ENCODE measurements at places on chromosomes 1 and 21. TPM values are rescaled to one million over a fixed set of nuclear protein-coding genes. Genes with fewer than 3 reads are reported as not detected.

The S100A5 gene
- total RNA-seq = 1.2 TPM

The CD101 gene
- 10.3 TPM for total RNA-seq

The CLDN19 gene
- total RNA-seq = not detected

The GNAT2 gene
- 0.39 TPM for total RNA-seq

The PALMD gene
- not detected for total RNA-seq

The COL6A1 gene
- total RNA-seq = 10.2 TPM

The COL18A1 gene
- total RNA-seq = 13.9 TPM

The CYP4Z1 gene
- not detected for total RNA-seq

The SAMD13 gene
- total RNA-seq = 0.69 TPM

The MAP3K6 gene
- 14.2 TPM for total RNA-seq

DNA sequence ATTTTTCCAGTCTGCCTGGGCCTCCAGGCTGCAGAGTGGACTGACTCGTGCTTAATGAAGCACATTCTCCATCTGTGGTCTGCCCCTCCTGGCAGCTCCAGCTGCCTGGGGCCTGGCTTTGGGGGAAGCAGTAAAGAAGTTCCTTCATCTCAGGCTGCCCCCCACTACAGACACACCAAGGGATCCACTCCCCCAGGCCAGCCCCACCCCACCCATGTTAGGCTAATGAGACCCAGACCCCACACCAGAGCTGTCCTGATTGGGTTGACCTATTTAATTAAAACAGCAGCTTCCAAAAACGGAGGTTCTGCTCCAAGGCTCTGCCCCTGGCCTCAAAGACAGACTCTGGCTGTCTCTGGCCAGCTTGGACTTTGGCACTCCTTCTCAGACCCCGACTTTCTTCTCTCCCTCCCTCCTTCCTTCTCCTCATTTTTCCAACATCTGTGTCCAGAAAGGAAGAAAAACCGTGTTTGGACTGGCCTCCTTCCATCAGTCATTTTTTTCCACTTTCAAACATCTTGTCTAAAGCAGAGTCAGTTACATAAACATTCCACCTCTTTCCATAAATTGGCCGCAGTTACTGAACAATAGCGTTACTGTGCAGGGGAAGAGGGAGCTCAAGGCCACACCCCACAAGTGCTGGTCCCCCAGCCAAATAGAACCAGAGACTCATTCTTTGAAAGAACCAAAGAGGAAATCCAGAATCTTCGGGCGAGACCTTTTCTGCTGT lies 29.7 kb downstream of the SERTAD4 start:
- no peak for DNase-seq

DNA sequence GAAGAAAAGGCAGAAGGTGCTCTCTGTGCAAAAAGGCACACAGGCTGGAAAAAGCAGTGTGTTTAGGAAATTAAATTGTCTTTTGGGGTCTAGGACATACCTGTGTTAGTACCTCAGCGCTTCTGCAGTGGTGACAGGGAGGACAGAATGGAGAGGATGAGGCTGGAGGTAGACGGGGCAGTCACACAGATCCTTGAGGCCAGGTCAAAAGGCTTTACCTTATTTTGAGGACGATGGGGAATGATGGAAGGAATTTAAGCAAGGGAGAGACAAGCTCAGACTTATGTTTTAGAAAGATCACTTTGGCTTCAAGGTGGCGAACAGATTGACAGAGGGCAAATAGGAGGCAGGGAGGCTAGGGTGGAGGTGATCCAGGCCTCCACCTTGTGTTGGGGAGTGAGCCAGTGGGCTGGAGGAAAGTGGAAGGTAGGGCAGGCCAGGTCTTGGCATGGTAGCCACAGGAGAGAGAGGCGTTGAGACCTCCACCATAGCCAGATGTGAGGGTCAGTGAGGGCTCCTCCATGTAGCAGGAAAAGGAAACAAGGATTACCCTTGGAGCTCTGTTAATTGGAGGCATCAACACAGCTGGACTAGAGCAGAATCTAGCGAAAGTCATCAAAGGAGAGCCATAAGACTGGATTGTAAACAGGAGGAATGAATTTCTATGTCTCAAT lies 4.2 kb downstream of the CYP4B1 start:
- DNase-seq = no peak

DNA sequence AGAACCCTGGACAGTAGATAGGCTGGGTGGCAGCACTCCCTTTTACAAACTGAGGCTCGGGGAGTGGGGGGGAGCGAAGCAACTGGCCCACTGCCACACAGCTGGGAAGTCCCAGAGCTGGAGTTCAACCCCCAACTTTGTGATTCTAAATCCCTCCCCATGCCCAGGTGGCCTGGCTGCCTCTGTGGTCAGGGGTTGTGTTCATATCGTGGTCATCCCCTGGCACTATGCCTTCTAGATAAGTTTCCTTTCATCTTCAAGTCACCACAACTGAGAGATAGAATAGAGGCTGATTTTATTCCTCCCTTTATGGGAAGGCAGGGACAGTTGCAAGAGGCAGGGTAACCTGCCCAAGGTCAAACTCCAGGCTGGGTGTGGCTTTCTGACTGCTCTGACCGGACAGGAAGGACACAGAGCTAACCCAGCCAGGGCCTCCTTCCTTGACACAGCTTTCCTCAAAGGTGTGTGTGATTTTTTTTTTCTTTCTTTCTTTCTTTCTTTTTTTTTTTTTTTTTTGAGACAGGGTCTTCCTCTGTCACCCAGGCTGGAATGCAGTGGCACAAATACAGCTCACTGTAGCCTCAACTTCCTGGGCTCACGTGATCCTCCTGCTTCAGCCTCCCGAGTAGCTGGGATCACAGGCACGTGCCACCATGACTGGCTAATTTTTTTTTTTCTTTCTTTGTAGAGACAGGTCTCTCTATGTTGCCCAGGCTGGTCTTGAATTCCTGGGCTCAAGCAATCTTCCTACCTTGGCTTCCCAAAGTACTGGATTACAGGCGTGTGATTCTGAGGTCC lies 18.4 kb upstream of the TNFRSF1B start:
- no peak for DNase-seq

GRCh38 chr1:243806310-243806709 lies 43.7 kb downstream of the AKT3 start:
- DNase-seq = no peak

- DNase-seq = no peak
Measured at GRCh38 chr1:181148636-181149035, 60.1 kb downstream of the IER5 start.

GRCh38 chr1:234619794-234620247 lies 9.8 kb upstream of the IRF2BP2 start:
- no peak for DNase-seq

DNA sequence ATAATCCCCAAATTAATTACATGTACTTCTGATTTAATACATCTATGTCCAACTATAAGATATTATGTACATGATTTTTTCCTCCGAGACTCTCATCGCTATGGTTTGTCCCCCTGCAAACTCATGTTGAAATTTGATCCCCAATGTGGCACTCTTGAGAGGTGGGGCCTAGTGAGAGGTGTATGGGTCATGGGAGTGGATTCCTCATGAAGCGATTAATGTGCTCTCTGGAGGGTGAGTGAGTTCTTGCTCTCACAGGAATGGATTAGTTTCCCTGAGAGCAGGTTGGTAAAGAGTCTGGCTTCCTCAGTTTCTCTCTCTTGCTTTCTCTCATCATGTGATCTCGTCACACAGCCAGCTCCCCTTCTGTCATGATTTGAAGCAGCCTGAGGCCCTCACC lies 16.1 kb downstream of the HSF2BP start:
- no peak for DNase-seq

- DNase-seq = no peak
Measured at GRCh38 chr1:107362468-107363140, 221.8 kb downstream of the NTNG1 start.

- DNase-seq = no peak
Measured at GRCh38 chr1:183590244-183591191, at the start of gene NCF2. TSS of gene NCF2 (minus strand) at chr1:183590459. CDS start at chr1:183590329, 130 bp downstream.

DNA sequence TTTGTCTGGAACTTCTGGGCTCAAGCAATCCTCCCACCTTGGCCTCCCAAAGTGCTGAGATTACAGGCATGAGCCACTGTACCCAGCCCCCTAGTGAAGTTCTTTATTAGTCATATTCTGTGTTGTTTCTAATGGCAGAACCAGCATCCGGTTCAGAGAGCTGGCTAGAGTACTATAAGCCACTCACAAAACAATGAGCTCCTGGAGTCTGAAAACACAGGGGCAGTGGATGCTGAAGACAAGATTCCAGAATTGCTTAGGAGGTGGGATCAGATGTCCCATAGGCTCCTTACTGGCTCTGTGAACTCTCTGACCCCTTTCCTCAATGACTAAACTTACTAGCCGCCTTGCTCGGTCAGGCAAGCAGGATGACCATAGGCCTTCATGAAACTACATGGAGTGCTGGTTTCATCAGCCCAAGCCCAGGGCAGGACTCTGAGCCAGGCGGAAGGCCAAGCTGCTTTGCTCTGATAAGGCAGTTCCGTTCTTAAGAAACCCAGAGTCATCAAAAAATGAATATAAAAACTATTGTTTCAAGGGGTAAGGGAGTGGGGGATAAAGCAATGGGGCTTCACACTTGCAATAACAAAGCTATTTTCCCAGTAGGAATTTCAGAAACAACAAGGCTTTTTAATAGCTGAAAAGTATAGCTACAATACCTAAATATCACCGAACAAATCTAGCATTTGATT lies 8.1 kb downstream of the MTHFR start:
- DNase-seq = no peak

DNA sequence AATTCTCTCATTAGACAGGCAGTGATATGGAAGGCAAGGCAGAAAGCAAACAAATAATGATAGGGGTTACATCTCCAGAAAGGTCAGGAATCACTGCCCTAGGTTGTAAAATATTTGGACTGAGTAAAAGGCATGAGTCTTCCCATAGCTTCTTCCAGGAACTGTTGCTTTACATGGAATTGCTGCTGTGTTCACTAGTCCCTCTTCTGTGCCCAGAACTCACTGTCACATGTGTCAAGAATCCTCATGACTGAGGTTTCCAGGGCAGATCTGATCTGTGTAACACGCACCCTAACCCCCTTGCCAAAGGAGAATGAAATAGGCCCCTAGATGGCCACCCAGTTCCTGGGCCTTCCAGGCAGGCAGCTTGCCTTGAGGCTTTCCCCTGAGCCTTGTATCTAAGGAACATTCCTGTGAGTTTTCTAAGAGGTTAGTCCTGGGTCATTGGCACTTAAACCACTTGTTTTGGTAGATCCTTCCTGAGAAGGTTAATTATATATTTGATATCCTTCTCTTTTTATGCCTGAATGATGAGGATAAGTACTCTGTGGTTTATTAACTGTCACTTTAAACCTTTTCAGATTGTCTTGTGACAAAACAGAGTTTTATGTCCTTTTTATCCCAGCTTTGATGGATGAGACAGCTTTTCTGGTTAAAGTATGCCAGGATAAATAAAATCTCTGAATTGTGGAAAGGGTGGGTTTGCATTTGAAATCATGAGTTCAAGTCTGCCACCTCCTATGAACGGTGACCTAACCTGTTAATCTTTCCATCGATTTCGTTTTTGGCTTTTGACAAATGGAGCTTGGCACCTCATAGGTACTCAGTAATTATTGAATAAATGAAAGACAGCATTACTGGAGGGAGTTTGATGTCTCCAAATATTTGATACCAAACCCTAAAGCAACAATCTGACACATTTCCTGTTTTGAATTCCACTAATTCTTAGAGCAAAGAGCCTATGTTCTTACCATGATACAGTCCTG lies 163.3 kb downstream of the DHRS3 start:
- no peak for DNase-seq

GRCh38 chr1:32748926-32749325 lies 46.4 kb upstream of the SYNC start:
- DNase-seq = no peak

DNA sequence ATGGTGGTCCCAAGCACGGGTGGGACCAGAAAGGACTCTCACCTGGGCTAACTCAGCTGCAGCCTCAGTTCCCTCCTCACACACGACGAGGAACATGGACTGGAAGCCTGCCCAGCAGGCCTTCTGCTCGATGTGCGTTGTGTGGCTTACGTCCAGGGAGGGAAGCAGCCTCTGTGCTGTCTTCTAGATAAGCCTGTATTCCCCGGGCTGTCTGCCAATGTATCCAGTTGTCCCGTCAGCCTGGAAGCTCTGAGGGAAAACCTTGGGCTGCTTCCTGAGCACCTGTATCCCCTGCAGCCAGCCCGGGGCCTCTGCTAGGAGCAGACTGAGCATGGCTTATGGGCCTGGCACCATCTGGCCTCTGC lies 10.5 kb downstream of the PCSK9 start:
- no peak for DNase-seq

GRCh38 chr1:34930702-34931071 lies 1.2 kb upstream of the DLGAP3 start:
- no peak for DNase-seq

DNA sequence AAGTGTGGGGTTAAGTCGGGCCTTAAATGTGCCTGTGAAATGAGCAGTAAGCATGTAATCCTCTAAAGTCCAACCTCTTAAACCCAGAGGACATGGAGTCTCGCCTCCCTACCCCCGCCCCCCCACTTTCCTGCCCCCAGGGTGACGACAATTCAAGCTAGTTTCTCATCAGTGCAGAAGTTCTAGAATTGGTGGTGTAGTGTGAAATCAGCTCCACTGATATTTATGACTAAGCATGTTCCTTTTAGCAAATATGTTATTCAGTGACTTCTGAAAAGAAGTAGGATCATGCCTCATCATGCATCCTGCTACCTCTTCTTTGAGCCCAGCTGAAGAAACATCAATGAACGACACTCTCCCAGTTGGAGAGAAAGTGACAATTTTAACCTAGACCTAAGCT lies 2.6 kb upstream of the ABCB10 start:
- DNase-seq = no peak

GRCh38 chr1:224160171-224160682 lies 22.8 kb upstream of the DEGS1 start:
- DNase-seq = no peak

DNA sequence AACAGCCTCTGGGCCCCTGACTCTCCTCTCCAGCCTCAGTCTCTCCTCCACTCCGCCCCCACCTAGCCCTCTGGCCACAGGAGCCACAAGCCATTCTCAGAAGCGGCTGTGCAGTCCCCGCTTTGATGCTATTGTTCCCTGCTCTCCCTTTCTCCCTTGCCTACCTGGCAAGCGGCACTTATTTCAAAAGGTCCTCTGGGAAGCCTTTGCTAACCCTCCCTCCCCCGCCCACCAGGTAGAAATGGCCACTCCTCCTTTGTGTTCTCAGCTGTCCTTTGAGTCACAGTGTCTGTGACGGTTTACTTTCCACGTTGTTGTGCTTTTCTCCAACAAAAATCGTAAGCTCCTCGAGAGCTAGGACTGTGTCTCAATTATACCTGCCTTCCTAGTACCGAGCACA lies 338.4 kb upstream of the PROX1 start:
- DNase-seq = no peak

- DNase-seq = no peak
Measured at GRCh38 chr1:29305943-29306342, 69.6 kb downstream of the PTPRU start.

DNA sequence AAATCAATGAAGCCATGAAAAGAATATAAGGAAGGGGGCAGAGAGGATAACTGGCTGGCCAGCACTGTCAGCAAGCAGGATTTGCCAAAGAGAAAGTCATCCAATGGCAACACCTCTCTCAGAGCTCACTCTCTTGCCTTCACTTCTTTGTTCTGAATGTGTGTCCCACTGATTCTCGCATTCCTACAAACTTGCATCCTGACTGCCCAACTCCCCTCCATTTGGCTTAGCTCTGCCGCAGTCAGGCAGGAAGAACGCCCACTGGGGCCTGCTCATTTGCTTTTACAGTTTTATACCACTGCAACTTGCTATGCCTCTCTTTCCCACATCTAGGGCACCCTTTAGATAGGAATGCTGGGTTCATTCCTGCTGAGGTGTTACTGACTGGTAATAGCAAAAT lies 364.2 kb upstream of the ST6GALNAC5 start:
- DNase-seq = no peak

Measured in naive thymus-derived CD4-positive, alpha-beta T cell (primary cell).